ENCODE measurements at places on chromosomes 3 and 15.
A peak's percentile ranks its signal among the peaks of the same experiment; 100 is the strongest.

DNA sequence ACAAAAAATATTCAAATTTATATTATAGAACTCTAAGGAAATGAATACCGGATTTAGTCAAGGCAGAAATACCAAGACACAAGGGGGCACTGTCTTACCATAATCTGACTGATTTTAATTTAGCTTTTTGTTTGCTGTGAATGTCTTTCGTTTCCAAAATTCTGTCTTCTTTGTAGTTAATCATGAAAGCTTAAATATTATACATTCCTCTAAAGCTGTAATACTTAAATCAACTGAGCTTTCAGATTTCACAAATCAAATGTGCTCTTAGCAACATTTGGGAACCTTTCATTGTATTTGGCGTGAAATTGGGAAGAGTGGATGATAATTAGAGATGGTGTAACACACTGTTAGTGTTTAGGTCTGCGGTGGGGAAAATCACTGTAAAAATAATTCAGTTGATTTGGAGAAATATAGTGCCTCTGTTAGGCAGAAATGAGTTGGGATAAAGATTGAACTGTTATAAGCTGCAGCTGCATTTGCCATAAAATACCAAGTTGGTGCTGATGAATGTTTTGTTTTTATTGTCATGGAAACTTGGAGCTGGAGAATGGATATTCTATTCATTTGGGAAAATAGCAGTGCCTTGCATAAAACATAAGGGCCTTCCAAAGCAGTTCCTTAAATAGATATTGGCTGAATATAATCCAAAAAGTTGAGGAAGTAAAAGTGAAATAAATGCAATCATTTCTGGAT, 228.2 kb downstream of the TCF12 start:
- DNase-seq: peak; percentile 60

GRCh38 chr3:48555949-48556795, 431 bp downstream of the PFKFB4 start:
- DNase-seq: no peak

DNA sequence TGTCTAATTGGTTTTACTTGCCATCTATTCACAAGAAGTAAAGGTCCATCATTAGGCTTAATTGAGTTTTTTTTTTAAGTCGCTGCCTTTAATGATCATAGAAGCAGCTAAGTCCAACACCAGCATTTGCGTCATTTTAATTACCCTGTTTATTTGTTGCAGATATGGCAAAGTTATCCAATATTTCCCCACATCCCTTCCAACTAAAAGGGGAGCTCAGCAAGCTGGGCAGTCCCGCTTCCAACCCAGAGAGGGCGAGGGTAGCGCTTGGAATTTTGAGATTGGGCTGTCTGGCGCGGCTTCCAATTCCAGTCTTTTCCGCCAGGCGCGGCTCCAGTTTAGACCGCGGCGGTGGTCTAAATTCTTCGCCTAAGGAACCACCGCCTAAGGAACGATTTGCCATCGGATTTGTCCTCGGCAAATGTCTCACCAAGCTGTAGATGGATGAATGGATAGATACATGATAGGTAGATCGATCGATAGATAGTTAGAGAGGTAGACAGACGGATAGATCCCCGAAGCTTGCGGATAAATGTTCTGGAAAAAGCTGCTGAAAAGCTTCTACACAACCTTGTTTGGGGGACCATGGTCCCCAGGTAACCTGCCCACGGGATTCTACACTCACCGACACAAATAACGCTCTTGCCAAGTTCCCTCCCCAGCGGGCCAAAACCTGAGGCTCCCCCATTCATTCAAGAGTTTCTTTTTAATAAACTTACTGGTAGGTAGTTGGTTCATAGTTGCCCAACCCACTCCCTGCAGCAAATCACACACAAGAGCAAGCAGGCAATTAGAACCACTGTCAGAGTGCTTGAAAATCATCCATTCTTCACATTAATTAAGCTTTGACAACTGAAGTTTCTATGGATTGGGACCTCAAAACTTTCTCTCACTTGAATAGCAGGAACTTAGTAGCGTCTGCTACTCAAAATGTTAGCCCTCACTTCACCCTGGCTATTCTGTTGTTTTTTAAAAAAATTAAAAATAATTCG, 49.1 kb downstream of the ZIC4 start:
- no peak for DNase-seq

DNA sequence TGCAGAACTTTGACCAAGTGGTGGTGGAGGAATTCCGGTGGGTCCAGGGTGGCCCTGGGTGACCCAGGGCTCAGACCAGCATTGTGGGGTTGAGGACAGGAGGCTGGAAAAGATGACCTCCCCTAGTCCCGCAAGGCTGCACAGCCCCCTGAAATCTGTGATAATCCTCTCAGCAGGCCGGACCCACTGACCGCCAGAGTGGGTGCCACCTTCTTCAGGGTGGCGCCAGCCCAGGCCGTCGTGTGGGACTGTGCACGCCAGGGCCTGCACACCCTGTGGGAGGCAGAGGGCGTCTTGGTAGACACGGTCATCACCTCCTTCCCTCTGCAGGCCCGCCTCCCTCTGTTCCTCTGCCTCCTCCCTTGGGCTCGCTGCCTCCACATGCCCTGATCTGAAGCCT, 137.7 kb downstream of the TBC1D2B start:
- DNase-seq: no peak

- DNase-seq: no peak
Measured at GRCh38 chr3:22982981-22983587, 220.0 kb upstream of the UBE2E2 start.

- no peak for DNase-seq
Measured at GRCh38 chr3:14137004-14137403, 12.2 kb downstream of the TMEM43 start.

GRCh38 chr3:184805351-184806038, 6.5 kb upstream of the VPS8 start:
- DNase-seq: peak; percentile 22

- DNase-seq: no peak
Measured at GRCh38 chr3:132645058-132645457, 14.6 kb downstream of the ACAD11 start.

DNA sequence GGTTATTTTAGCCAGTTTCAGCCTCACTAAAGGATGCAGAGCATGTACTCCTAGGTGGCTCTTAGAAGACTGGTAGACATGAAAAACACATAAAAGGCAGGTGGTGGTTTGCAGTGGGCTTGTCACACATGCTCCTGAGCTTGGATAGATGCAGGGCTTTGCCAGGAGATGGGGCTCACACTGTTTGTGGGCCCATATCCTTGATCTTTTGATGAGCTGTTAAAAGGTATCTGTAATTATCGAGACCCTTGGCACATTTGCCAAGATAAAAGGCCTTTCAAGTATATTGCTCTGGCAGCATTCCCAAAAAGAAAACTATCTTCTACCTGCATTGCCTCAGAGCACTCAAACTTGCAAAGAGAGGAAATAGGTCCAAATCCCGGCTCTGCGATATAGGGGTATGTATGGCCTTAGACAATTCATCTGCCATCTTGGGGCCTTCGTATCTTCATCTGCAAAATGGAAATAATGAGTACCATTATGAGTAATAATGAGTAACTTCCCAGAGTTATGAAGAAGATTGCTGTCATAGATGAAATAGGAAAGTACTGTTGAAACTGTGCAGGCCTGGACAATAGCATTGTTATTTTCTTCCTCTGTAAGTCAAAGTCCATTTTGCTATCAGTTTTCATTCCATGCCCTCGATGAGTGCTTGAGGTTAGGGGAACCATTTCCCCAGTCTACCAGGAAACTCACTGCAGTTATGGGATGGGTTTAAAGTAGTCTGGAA, 172.7 kb downstream of the SYNPR start:
- no peak for DNase-seq

DNA sequence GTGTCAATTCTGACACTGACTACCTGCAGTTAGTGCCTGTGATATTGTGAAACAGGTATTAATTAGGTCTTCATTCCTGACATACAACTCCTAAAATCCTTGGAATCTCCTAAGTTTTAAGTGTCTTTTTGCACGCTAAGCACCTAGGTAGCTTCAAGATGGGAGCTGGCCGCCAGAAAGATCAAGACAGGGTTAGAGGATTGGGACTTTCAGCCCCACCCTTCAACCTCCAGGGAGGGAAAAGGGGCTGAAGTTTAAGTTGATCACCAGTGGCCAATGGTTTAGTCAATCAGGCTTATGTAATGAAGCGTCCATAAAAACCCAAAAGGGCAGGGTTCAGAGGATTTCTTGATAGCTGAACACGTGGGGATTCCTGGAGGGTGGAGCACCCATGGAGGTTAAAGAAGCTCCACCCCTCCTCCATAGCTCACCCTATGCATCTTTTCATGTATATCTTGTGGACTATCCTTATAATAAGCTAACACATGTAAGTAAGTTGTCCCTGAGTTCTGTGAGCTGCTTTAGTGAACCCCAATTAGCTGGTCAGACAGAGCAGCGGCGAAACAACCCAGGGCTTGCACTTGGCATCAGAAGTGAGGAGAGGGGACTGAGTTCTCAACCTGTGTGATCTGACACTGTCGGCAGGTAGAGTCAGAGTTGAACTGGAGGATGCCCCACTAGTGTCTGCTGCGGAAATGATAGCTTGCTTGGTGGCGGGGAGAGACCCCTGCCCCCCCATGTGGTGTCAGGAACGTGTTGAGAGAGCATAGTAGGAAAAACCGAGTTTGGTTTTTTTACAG, 12.8 kb upstream of the SRP14 start:
- DNase-seq: no peak

DNA sequence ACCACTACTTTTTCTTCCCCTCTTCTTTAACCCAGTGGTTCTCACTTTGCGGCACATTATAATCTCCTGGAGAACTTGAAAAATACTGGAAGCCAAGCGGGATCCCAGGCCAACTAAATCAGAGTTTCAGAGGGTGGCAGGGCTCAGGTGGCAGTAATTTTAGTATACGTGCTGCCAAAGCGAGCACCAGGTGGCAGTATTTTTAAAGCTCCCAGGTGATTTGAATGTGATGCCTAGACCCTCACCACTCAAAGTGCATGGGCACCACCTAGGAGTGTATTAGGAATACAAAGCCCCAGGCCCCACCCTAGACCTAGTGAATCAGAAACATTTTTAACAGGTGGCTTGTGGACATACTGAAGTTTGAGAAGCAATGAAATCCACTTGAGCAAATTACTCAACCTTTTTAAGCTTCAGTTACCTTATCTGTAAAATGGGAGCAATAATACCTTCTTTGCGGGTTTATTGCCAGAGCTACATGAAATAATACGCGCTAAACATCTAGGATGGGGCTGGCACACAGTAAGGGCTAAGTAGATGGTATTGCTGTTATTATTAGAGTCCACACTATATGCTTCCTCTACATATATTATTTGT, 8.3 kb downstream of the B3GALNT1 start:
- DNase-seq: peak; percentile 24

GRCh38 chr3:141429371-141430035, 57.3 kb upstream of the RASA2 start:
- DNase-seq: no peak

- DNase-seq: no peak
Measured at GRCh38 chr3:136882571-136882970, 20.6 kb downstream of the NCK1 start.

GRCh38 chr15:26661748-26662147, 111.1 kb downstream of the GABRB3 start:
- no peak for DNase-seq

DNA sequence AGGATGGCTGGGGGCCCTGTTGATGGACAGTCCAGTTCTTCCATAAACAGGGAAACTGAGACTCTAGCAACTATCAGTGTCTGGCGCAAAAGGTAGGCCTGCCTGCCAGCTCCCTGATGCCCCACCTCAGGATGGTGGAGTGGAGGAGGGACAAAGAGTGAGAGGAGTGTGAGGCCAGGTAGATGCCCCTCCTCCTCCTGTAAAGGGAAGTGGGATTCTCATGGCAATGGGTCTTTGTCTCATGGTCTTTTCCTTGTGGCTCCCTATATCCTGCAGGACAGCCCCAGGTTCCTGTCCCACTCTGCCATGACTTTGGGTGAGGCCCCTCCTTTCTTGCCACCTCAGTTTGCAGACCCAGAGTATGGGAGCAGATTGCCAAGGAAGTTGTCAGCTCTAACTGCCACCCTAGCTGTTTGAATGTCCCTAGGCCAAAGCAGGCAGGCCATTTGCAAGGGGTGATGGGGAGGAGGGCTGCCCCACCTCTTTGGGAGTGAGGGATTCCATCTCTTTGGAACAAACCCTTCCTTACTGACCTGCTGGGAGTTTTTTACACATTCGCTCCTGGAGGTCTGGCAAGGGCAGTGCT, 2.8 kb upstream of the DNAH1 start:
- no peak for DNase-seq

GRCh38 chr15:75107908-75108838, 84.8 kb downstream of the PPCDC start:
- DNase-seq: no peak

Measured in SHP77 (cell line).